ENCODE measurements at places on chromosomes 3 and 15.

- no peak for DNase-seq
These were observed 17.2 kb upstream of the CD200 start for GRCh38 chr3:112315791-112316190.

DNA sequence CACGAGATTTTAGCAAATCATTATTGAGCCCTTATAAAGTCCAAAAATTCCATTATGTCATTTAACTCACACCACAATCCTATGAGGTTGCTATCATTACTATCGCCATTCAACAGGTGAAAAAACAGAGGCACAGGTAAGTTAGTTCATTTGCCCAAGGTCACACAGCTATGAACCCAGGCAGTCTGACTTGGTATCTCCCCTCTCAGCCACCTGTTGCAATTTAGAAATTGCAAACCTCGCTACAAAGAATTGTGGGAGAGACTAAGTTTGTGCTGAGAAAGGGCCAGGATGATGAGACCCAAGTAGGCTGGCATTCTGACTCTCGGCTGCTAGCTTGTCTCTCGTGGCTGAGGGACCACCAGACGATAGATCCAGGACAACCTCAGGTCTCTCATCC lies 57.7 kb downstream of the LMCD1 start:
- DNase-seq: no peak

DNA sequence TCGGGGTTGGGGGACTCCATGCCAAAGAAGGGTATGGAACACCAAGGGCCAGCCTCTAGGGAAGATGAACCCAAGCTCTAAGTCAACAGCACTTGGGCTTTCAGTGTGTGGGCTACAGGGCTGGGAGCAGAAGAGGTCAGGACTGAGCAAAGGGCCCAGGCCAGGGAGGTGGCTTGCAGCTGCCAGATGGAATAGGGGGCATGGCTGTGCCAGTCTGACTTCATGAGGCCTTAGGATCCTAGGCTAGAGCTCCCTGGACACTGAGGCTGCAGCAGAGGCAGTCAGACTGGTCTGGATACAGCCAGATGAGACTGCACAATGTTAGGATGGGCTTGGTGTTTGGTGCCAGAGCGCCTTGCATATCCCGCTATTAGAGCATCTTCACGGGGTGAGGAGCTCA lies 3.8 kb downstream of the RASGRF1 start:
- DNase-seq: no peak

DNA sequence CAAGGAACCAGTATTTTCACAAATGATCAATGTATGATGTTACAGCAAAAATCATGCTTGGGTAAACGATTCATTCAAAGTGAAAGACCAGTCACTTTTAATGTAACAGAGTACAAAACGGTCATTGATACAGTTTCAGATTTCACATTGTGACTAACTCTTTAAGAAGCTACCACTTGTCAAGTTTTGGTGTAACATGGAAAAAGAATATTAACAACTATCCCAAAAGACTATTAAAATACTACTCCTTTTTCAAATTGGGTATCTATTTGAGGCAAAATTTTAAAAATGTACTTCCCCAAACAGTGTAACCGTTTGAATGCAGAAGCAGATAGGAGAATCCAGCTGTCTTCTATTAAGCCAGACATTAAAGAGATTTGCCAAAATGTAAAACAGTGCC lies 31.7 kb downstream of the AKAP13 start:
- peak; percentile 65 for DNase-seq

DNA sequence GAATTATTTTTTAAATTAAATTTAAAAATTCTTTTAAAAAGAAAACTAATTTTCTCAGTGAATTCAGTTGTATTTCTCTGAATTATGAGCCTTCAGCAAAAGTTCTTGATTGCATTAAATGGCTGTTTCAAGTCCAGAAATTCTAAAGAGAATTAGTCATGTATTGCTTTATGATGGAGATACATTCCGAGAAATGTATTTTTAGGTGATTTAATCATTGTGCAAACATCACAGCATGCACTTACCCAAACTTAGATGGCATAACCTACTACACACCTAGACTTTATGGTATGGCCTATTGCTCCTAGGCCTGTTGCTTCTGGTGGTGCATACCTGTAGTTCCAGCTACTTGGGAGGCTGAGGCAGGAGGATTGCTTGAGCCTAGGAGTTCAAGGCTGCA lies 44.3 kb upstream of the GCNT3 start:
- DNase-seq: no peak

DNA sequence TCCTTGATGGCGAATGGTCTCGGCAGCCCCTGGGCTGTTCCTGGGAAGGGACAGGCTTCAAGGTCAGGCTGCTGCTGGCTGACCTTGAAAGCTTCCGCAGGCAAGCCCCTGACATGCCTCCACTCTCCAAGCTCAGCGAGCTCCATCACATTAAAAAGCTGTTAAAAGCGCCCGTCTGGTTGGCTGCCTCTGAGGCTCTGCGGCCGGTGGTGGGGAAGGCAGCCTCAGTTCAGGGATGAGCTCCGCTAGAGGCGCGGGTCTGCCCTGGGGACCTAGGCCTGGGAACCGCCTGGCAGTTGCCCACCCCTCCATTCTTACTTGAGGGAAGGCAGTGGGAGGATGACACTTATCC lies 103.8 kb downstream of the LINGO1 start:
- no peak for DNase-seq

DNA sequence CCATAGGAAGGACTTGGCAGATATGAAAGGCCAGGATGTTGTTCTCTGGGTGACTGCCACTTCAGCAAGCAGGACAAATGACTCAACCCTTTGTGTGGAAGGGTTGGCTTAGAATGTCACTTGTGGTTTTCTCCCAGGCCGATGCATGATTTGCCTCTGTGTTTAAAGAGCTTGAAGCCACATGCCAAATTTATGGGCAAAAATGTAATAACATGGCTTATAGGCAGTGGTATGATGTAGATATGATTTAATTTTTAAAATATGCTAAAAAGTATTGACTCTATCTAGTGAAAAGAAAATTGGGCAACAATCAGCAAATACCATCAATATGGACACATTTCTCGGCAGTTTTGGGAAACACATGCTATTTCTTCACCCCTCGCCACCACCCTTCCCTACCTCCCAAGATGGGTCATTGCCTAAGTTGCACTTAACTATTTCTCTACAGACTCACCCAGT lies 114.6 kb downstream of the CYP19A1 start:
- peak; percentile 96 for DNase-seq

GRCh38 chr3:133213937-133214336 lies 175.7 kb downstream of the TMEM108 start:
- no peak for DNase-seq

GRCh38 chr3:194257151-194257621 lies 93.9 kb downstream of the CPN2 start:
- DNase-seq: no peak

GRCh38 chr15:29789871-29790270 lies 32.4 kb downstream of the TJP1 start:
- DNase-seq: no peak

DNA sequence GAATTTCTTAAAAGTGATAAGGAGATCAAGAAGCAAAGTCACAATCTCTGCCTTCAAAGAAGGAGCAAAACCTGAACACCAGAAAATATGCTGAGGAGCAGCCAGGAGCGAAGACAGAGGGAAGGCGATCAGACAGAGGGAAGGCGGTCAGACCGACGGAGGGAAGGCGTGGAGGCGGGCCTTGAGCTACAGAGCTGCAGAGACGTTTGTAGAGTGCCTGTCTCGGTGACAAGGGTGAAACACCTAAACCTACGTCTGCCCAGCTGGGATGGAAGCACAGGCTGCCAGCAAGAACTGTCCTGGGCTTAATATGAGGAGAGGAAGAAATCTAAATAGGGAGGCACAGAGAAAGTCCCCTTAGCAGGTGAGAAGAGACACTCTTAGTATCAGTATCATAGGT lies 476.0 kb downstream of the OCA2 start:
- no peak for DNase-seq

DNA sequence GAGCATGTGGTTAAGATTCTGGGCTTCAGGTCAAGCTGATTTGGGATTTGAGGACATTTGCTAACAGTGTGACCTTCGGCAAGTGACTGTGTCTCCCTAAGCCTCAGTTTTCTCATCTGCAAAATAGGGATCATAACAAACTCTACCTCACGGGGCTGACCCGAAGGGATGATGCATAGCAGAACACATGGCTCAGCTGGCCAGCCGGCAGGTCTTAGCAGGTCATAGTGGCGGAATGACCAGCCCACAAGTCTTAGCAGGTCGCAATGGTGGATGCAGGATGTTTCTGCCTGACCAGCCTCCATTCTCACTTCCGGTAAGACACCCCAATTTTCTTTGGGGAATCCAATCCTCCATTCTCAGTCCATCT lies 63.3 kb downstream of the IQSEC1 start:
- no peak for DNase-seq

GRCh38 chr3:157121522-157121921 lies 38.4 kb downstream of the CCNL1 start:
- DNase-seq: no peak

- DNase-seq: peak; percentile 5
These were observed 44.6 kb downstream of the ERC2 start for GRCh38 chr3:56423661-56424099.

- DNase-seq: no peak
These were observed 13.6 kb upstream of the NOX5 start for GRCh38 chr15:69000725-69001503.

- no peak for DNase-seq
These were observed 418.9 kb upstream of the TPRG1 start for GRCh38 chr3:188752850-188753249.

GRCh38 chr3:88434001-88434400 lies 284.2 kb downstream of the C3orf38 start:
- no peak for DNase-seq

GRCh38 chr15:92909136-92909781 lies 9.1 kb downstream of the CHD2 start:
- peak; percentile 83 for DNase-seq

DNA sequence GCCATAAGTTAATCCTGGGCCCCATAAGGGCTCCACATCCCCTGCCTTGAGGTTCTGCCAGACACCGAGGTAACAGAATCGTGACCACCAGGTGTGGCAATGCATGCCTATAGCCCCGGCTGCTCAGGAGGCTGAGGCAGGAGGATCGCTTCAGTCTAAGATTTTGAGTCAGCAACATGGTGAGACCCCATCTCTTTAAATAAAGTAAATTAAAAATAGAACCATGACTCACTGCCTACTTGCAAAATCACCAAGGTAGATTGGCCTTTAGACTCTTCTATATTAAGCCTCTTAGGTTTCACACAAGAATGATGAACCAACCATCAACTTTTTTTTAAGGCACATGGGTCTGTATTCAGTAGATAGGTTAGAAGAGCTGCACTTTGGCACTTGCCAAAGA lies 9.7 kb downstream of the WDR5B start:
- DNase-seq: no peak

DNA sequence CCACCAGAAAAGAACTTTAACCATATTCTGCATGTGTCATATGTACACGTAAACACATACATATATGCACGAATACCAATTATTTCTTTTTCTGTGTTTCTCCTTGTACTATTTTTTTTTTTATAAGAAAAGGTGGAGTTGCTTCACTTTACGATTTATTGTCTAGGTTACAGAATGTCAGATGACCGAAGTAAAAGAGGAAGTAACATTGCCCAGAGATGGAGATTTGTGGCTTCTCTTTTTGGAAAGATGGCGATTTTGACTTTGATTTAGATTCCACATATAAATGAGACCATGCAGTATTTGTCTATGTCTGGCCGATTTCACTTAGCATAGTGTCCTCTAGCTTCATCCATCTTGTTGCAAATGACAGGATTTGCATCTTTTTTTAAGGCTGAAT lies 293.1 kb downstream of the SV2B start:
- DNase-seq: no peak

DNA sequence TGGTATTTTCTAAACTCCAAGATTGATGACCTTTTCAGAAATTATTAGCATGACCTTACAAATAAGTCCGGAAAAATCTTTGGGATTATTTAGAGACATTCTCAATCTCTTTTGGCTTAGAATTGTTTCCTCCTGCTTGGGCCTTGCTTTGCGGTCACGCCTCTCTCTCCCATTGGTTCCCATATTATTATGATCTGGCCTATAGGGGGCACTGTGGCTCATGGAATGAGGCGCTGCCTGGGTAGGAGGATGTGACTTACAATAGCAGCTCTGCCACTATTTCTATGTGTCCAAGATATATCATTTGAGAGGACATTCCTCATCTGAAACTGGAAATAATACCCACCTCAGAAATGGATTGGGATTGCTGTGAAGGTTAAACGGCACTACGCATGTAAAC lies 464.9 kb downstream of the MFSD1 start:
- DNase-seq: peak; percentile 28

- no peak for DNase-seq
These were observed 9.0 kb upstream of the ILDR1 start for GRCh38 chr3:122031123-122031468.

DNA sequence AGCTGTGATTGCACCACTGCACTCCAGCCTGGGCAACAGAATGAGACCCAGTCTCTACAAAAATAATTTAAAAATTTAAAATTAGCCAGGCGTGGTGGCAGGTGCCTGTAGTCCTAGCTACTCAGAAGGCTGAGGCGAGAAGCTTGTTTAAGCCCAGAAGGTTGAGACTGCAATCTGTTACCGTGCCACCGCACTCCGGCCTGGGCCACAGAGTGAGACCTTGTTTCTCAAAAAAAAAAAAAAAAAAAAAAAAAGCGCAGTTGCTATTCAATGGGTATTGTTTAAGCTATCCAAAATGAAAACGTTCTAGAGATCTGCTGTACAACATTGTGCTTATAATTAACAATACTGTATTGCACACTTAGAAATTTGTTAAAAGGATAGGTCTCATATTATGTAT lies 24.0 kb downstream of the ZNF148 start:
- DNase-seq: no peak

- no peak for DNase-seq
These were observed 35.2 kb upstream of the SPATA12 start for GRCh38 chr3:57025237-57025636.

- no peak for DNase-seq
These were observed 2.9 kb downstream of the HDGFL3 start for GRCh38 chr15:83204697-83205096.

DNA sequence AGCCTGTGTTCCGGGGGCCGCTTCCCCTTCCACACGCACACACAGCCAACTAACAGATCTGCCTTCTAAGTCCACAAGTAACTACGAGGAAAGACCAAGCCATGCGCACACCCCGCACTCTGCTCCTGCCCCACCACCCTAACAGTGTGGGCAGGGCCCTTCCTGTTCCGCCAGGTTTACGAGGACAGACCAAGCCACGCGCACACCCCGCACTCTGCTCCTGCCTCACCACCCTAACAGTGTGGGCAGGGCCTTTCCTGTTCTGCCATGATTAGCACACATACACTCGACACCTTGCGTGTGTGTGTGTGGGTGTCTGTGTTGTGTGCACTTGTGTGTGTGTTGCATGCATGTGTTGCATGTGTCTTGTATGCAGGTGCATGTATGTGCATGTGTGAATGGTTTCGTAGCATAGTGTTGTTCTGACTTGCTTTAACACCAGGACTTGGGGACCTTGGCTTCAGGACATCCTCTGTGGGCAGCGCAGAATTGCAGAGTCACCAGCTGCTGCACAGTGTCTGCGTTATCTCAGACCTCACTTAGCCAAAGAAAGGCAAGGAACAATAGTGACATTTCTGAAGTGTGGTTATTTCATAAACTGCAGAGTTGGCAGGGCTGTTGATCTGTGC lies 114.4 kb downstream of the CHSY1 start:
- DNase-seq: no peak

- DNase-seq: no peak
These were observed 1146.8 kb downstream of the TUSC7 start for GRCh38 chr3:117856354-117856753.

GRCh38 chr3:23377928-23378672 lies 175.0 kb downstream of the UBE2E2 start:
- DNase-seq: no peak
